ENCODE measurements at places on chromosomes 2 and 18. TPM values are rescaled to one million over a fixed set of nuclear protein-coding genes. Genes with fewer than 3 reads are reported as not detected.

- no peak overlapping the region for H3K4me3 ChIP-seq
- no peak for DNase-seq
- peaks cover 6% of the 10 kb centered on the region for H3K36me3 ChIP-seq
- H3K27me3 ChIP-seq, result no peaks in the 10 kb centered on the region
These were observed 104.6 kb downstream of the CAPN13 start for GRCh38 chr2:30702694-30703093.

- peaks cover 5% of the 10 kb centered on the region for H3K4me1 ChIP-seq
- DNase-seq, result no peak
- peaks cover 17% of the 10 kb centered on the region for H3K36me3 ChIP-seq
- no peaks in the 10 kb centered on the region for H3K27me3 ChIP-seq
These were observed 3.1 kb downstream of the MCEE start for GRCh38 chr2:71126957-71127356.

DNA sequence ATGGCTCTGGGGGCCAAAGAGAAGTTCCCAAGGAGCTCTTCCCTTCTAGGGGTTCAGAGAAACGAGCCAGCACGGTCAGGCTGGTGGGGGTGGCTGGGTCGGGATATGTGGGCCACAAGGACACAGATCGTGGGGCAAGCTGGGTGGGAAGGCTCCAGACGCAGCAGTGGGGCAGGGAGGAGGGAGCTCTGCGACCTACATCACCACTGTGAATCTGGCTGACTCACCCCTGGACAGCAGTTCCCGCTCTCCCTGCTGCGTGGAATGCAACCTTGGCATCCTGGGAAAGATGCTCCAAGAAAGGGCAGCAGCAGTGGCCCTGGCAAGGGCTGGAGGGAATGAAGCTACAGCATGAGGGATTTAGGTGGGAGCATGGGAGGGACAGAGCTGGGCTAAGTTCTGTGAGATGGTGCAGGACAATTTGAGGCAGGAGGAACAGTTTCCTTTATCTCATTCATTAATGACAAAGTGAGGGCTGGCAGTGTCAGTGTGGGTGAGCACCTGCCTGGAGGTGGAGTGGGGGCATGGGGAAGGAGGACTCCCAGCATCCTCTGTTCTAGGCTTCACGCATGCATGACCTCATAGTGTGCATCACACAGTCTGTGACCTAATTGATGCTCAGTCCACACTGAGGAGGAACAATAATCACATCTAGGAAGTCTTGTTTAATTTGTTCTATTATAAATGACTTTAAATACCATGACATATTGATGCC lies 25.0 kb downstream of the CELF4 start:
- H3K4me1 ChIP-seq, result peaks cover 16% of the 10 kb centered on the region
- DNase-seq, result no peak
- H3K4me3 ChIP-seq, result no peak overlapping the region
- H3K27ac ChIP-seq, result no peak overlapping the region
- H3K27me3 ChIP-seq, result no peaks in the 10 kb centered on the region

DNA sequence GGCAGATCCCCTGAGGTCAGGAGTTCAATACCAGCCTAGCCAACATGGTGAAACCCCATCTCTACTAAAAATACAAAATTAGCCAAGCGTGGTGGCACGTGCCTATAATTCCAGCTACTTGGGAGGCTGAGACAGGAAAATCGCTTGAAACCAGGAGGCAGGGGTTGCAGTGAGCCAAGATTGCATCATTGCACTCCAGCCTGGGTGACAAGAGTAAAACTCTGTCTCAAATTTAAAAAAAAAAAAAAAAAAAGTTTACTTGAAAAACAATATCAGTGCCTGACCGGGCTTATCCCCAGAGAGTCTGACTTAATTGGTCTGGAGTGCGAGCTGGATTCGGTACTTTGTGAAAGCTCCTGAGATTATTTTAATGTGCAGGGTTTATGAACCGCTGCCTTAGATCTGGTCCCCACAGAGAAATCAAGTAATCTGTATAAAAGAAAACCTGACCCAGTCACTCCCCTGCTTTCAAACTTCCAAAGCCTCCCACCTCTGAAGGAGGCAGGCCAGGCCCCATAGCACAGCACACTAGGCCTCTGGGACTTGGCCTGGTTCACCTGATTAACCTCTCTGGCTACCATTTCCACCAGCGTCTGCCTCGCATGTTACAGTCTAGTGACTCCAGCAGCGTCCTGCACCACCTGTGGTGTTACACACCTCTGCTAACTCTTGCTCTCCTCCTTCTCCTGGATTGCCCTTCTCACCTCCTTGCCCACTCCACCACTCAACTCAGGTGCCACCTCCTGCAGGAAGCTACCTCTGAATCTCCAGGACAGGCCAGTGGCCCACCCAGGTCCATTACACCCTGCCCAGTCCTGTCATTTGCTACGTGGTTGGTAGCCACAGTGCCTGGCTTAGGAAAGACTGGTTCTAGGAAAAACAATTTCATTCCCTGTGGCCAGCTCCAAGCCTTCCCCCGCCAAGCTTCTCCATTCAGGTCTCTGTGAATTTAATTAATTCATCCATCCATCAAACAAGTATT lies 114.3 kb upstream of the PPP1CB start:
- H3K36me3 ChIP-seq, result no peaks in the 10 kb centered on the region
- DNase-seq, result no peak
- no peaks in the 10 kb centered on the region for H3K4me1 ChIP-seq
- no peak overlapping the region for H3K27ac ChIP-seq
- no peaks in the 10 kb centered on the region for H3K27me3 ChIP-seq

DNA sequence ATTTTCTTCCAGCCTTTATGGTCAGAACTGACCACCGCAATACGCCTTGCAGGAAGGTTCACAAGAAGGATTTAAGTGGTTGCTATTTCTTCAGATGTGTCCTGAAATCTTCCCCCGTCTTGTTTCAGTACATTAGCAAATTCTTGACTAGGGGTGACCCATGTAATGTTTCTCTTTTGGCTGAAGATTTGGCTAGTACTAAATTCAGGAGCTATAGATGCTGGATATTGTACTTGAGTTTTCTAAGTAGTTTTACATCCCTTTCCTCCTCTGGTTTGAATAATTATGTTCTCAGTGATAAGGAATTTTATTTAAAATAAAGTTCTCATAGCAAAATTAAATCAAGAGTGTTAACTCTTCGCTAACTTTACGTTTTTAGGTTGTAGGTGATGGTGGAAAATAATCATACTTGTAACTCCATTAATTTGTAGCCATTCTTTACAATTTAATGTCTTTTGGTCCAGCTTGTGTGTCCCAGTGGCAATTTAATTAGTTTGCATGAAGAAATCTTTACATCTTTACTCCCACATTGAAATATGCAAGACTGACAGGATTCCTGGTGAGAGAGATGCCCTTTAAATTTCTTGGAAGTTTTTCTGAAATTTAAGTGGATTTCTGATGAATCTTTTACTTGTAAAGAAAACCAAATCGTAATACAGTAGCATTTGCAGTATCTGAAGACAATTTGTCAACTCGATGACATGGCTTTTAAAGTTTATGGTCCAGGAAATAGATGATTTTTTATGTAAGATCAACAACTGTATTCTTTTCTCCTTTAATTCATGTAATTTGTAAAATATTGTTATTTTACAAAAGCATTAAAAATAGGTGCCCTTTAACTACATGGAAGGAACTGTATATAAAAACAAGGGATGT lies 2.8 kb downstream of the PHLPP1 start:
- DNase-seq, result no peak
- no peaks in the 10 kb centered on the region for H3K36me3 ChIP-seq
- H3K27ac ChIP-seq, result no peak overlapping the region
- peak overlapping the region; percentile 65 for H3K4me3 ChIP-seq
- H3K4me1 ChIP-seq, result peaks cover 50% of the 10 kb centered on the region

- no peaks in the 10 kb centered on the region for H3K36me3 ChIP-seq
- H3K4me3 ChIP-seq, result no peak overlapping the region
- no peaks in the 10 kb centered on the region for H3K27me3 ChIP-seq
- DNase-seq, result no peak
- H3K27ac ChIP-seq, result no peak overlapping the region
These were observed 7.1 kb downstream of the TMEM247 start for GRCh38 chr2:46486436-46486835.

GRCh38 chr18:36460854-36461253 lies 163.3 kb downstream of the FHOD3 start:
- peak; percentile 57 for DNase-seq
- no peak overlapping the region for H3K27ac ChIP-seq
- no peak overlapping the region for H3K4me3 ChIP-seq
- H3K27me3 ChIP-seq, result no peaks in the 10 kb centered on the region
- no peaks in the 10 kb centered on the region for H3K36me3 ChIP-seq

DNA sequence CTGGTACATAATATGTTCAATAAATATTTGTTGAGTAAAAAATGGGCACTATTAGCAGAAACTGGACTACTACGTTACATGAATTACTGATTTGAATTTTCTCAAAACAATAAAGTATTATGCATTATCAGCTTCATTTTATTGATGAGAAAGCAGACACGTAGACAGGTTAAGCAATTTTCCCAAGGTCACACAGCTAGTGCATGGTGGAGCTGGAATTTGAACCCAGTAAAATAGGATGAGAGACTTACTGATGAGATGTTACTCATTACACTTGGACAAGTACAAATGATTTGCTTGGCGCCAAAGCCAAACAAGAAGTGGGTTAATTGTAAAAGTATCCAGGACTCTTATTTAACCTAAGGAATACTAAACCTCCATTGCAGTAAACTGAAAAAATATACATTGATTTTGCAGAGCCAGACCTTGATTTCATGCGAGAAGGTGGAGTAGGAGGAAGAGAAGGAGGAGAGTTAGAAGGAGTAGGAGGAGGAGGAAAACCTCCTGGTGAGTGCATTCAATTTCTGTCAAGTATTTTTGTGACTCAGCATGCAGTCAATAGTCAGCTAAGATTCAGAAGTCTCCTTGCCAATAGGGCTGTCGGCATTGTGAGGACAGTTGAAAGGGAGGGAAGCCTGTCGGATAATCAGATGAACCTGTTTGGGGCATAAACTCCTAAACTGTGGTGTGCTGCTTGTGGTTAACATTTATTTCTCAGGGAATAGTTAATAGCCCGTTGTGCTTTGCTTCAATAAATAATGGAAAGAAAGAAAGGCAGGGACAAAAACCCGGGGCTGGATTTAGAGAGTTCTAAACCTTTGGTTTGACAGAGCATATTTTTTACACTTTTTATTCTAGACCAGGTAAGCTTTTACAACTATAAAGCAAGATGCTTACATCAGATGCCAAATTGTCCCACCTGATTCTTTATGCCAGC lies 77.0 kb upstream of the TACR1 start:
- DNase-seq, result peak; percentile 32
- no peaks in the 10 kb centered on the region for H3K27me3 ChIP-seq
- H3K27ac ChIP-seq, result no peak overlapping the region
- no peak overlapping the region for H3K4me3 ChIP-seq
- peaks cover 23% of the 10 kb centered on the region for H3K4me1 ChIP-seq
- H3K36me3 ChIP-seq, result no peaks in the 10 kb centered on the region

DNA sequence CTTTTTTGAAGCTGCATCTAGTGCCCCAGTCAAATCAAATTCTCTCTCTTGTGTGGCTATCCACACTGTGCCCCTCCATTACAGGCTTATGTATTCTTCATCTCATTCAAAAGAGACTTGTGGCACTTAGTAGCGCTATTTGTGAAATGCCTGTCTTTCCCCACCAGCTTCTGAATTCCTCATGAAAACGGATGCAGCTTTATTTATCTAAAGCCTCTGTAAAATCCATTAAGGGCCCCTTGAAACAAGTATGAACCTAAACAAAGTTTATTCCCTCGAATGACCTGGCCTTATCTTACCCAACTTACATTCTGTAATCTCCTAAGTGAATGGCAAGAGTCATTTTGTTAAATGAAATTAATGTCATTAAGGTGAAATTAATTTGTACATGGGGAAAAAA lies 417.4 kb upstream of the PIK3C3 start:
- H3K4me3 ChIP-seq, result no peak overlapping the region
- no peak for DNase-seq
- no peaks in the 10 kb centered on the region for H3K36me3 ChIP-seq
- no peaks in the 10 kb centered on the region for H3K4me1 ChIP-seq
- no peak overlapping the region for H3K27ac ChIP-seq
- no peaks in the 10 kb centered on the region for H3K27me3 ChIP-seq

- peaks cover 20% of the 10 kb centered on the region for H3K4me1 ChIP-seq
- H3K4me3 ChIP-seq, result no peak overlapping the region
- no peak for DNase-seq
- H3K36me3 ChIP-seq, result no peaks in the 10 kb centered on the region
- no peak overlapping the region for H3K27ac ChIP-seq
These were observed 56.8 kb upstream of the MAPRE3 start for GRCh38 chr2:26913606-26913998.

DNA sequence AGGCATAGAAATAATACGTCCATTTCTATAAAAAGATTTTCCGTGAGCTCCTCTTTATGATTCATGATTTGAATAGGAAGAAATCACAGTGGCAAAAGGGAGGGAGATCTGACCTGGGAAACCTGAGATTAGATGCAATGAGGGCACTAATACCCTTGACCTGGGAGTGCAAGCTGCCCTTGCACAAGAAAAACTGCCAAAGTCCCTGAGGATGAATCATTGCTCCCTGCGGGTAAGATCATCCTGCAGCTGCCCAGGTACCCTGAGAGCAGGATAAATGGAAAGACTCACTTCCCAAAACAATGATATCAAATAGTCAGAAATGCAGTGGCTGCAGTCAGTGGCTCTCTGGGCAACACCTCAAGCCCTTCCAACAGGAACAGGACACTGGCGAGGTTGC lies 11.6 kb downstream of the FHL2 start:
- no peaks in the 10 kb centered on the region for H3K27me3 ChIP-seq
- H3K36me3 ChIP-seq, result no peaks in the 10 kb centered on the region
- no peak overlapping the region for H3K27ac ChIP-seq
- no peak for DNase-seq
- H3K4me1 ChIP-seq, result no peaks in the 10 kb centered on the region

DNA sequence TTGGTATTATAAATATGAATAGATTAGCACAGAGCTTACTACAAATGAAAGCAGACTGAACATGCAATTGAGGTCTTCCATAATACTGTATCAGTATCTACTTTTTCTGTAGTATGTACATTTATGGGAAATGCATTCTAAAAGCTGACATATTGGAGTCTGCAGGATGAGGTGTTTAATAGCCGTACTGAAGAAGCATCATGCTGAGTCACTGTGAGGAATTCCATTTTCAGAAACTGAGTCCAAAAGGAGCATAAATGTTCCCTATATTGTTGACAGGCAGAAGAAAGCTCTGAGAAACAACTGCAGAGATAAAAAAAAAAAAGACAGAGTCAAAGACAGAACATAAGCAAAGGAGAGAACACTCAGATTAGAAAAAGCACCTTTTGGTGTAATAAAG lies 366.7 kb upstream of the SPHKAP start:
- H3K36me3 ChIP-seq, result no peaks in the 10 kb centered on the region
- DNase-seq, result no peak
- no peaks in the 10 kb centered on the region for H3K4me1 ChIP-seq
- H3K4me3 ChIP-seq, result no peak overlapping the region

The ZNF396 gene
- total RNA-seq, result 0.85 TPM

The GALNT5 gene
- total RNA-seq, result 0.14 TPM

The PAIP2B gene
- 29.7 TPM for total RNA-seq

The SERPINB10 gene
- total RNA-seq, result not detected

The EN1 gene
- total RNA-seq, result not detected

Measured in GM23338 (cell line).